ENCODE measurements at places on chromosomes 13 and 19.
A peak's percentile ranks its signal among the peaks of the same experiment; 100 is the strongest.

- DNase-seq = peak; percentile 77
Observed at GRCh38 chr19:15280915-15281683, 48.9 kb upstream of the EPHX3 start.

DNA sequence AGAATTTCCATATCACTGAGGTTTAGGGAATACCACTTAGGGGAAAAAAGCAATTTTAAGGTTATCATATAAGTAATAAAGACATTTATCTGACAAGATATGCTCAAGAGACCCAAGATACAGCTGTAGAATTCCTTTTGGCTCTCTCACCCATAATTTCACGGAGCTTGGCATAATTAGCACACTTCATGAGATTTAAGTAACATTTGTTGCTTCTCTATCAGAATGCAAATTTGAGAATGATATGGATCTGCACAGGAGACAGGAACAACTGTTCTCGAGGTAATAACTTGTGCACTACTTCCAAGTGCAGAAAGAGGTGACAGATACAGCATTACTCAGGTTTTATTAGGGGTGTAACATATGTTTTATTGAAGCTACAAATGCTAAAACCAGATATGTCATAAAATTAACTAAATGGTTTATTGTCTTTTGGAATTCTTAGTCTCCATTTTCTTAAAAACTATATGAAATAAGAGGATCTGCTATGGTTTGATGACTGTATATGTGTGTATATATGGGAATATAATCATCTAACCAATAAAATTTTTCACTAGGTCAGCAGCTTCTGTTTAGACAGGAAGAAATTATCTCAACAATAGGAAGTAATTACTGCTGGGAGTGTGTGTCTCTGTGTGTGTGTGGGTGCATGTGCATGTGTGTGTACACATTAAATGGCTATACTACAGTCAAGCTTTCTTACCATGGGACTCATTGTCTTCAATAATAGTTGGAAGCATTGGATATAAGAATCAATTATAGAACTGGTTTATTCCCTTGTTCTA, 401.3 kb downstream of the PCDH17 start:
- DNase-seq = no peak

DNA sequence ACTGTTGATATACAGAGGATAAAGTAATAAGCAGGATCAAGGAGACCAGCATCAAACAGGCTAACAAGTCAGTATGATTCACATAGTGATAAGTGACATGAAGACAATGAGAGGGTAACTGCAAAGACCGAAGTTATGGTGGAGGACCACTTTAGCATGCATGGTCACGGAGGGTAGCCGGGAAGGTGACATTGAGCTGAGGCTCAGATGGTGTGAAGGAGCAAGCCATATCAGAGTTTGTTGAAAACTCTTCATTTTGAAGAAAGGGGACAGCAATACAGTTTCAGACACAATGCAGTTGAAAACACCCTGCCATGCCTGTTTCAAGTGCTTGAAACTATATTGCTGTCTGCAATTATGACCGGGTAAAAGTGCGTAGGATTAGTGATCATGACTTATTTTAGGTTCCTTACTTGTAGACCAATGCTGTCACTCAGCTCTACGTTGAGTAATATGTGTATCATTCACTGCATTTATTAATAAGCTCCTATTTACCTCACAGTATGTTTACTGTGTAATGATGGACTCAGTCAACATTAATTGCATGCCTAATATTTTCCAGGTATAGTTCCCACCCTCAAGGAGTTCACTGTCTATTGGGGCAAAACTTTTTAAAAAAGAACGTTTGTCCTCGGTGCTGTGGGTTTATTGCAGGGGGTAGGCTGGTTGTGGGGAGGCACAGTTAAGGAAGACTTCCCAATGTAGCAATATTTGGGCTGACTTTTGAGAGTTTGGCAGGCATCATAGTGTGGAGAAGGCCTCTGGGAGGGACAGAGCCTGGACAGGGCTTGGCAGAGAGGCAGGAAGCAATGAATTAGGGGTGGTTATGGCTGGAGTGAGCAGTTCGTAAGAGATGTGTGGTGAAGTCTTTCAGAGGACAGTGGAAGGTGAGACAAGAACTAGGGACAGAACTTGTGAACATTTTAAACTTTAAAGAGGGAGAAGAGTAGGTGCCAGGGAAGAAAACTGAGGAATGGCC, 3.2 kb downstream of the UBAC2 start:
- DNase-seq = no peak

- peak; percentile 79 for DNase-seq
Observed at GRCh38 chr19:18846862-18847548, 15.2 kb downstream of the UPF1 start.

- no peak for DNase-seq
Observed at GRCh38 chr13:82791035-82791434, 1091.2 kb downstream of the SLITRK1 start.

GRCh38 chr13:31686670-31687425, 52.5 kb upstream of the RXFP2 start:
- DNase-seq = no peak

- DNase-seq = no peak
Observed at GRCh38 chr13:37390735-37391134, 207.8 kb downstream of the POSTN start.

- no peak for DNase-seq
Observed at GRCh38 chr13:36480726-36481427, 48.6 kb downstream of the CCNA1 start.

DNA sequence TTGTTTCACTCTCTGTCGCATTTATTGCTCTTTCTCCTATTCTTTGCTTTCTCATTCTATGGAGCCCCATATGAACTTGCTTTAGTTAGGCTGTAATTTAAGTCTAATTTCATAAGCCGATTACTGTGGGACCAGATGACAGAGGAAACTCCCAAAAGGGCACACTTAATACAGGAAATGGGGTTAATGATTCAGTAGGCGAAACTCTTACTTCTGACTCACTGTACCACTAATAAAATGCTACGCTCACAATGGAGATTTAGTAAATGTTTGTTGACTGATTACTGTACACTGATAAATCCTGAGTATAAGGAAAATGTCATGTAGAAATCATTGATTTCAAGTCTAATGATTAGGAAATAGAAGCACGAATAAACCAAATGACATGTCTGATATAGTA, 276.4 kb downstream of the KLF5 start:
- DNase-seq = peak; percentile 4

- no peak for DNase-seq
Observed at GRCh38 chr13:30787738-30788525, 52.6 kb downstream of the ALOX5AP start.

GRCh38 chr13:69324090-69324886, 783.3 kb upstream of the ATXN8OS start:
- peak; percentile 60 for DNase-seq

DNA sequence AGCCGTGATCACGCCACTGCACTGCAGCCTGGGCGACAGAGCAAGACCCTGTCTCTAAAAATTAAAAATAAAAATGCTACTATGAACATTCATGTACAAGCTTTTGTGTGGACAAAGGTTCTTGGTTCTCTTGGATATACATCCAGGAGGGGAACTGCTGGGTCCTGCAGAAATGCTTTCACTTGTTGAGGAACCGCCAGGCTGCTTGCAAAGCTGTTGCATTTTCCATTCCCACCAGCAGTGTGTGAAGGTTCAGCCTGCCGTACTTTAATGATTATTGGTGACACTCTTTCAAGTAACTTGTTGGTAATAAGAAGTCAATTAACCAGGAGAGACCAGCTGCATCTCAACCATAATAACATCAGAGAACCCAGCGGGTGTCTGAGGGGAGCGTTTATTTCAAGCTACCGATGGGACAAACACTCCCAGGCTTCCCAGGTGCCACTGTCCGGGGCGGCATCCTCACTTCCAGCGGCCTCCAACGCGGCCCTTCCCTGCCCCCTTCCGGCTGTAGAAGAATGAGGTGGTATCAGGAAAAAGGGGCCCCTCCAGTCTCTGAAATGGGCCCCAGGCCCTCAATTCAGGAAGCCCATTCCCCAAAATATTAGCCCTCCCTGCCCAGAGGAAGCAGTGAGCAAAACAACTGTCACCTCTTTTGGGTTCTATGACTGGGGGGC, 15.2 kb upstream of the PPP1R12C start:
- DNase-seq = peak; percentile 60

- DNase-seq = peak; percentile 52
Observed at GRCh38 chr13:36965767-36966166, 33.4 kb downstream of the ALG5 start.

DNA sequence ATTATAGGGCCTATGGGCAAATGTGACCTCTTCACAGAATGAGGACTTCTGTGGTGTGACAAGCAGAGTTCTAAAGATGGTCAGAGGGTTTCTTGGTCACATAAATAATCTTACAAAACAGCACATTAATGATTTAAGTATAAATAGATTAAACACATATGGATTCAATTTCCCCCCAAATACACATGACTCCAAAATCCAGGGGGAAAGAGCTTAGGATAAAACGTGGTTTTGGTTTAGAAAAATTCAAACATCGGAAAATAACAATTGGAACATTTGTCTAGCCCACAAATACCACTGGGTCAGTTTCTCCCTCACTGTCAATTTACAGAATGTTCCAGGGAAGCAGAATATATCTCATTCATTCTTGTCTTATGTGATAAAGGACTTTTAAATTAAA, 283.1 kb downstream of the COG6 start:
- no peak for DNase-seq

- DNase-seq = no peak
Observed at GRCh38 chr19:38352611-38353010, 17.0 kb downstream of the CATSPERG start.

DNA sequence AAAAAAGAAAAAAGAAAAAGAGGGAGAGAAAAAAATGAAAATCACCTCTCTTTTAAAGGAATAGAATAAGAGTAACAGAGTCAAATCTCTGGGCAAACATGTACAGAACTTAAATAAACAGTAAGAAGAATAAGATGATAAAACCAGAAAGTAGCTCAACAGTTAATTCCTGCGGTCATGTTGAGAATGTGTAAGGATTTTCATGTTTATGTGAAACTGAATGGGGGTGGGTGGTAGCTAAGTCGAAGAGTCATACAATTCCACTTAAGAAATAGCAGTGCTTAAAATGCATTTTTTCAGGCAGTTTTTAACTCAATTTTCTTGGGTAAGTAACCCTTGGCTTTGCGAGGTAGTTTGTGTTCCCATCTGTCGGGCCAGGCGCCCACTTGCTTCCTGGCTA, 60.9 kb downstream of the PEX11G start:
- no peak for DNase-seq

- no peak for DNase-seq
Observed at GRCh38 chr19:33621065-33621785, 528 bp upstream of the CHST8 start.

GRCh38 chr19:35460608-35461007, 12.6 kb downstream of the FFAR2 start:
- DNase-seq = no peak

GRCh38 chr13:43544631-43545030, 242.1 kb downstream of the ENOX1 start:
- no peak for DNase-seq

DNA sequence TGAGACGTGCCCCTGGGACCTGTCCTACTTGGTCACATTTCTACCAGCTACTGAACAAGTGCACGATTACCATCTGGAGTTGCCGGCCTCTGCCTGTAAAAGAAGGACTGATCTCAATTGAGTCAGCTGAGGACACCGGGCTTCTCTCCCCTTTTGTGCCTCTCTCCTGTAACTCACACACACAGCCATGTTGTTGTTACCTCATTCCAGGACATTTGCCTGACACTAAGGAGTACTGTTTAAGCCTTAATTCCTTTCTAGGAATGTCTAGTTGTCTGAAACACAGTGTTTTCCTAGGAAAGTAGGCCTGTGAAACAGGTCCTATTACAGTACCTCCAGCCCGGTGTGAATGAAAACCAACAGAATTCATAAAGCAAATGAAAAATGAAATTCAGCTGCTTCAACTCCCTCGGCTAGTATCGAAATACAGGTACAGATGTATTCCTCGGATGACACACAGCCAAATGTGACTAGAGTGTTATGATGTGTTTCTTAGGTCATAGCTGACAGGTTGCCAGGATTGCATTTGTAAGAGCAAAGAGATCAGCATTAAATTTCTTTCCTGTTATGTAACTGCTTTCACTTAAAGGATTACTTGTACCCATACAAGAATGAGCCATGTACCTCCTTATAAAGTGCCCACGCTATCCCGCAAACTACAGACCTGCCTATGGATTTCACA, 152.0 kb upstream of the IRS2 start:
- DNase-seq = no peak

GRCh38 chr19:49599378-49600295, 8.7 kb downstream of the PRR12 start:
- no peak for DNase-seq

DNA sequence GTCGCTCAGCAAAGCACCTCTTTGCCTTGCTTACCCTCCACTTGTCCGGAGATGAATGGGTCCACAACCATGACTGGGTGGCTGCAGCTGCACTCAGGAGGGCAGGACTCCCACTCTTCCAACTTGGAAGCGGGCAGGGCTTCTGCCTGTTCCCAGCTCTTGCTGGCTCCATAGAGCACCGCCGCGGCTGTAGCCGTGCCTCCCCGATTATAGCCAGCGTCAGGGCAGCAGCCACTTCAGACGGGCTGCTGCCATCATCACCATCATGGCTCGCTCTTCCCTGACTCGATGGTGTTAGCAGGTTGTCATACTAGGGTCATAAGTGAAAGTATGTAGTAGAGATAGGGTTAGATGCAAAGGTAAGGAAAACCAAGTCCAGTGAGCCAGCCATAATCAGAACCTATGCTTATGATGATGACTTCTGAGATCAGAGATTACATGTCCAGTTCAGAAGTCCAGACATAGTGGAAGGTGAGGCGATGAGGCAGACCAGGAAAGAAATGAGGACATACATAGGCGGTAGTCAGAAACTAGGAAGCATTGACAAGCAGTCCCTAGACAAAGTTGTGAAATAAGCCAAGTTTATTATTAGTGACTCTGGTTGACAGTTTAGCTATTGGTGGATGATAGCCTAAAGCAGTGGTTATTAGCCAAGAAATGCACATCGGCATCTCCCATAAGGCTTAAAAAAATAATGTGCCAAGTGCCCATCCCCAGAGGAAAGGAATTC, 4.4 kb upstream of the INTS6 start:
- no peak for DNase-seq

DNA sequence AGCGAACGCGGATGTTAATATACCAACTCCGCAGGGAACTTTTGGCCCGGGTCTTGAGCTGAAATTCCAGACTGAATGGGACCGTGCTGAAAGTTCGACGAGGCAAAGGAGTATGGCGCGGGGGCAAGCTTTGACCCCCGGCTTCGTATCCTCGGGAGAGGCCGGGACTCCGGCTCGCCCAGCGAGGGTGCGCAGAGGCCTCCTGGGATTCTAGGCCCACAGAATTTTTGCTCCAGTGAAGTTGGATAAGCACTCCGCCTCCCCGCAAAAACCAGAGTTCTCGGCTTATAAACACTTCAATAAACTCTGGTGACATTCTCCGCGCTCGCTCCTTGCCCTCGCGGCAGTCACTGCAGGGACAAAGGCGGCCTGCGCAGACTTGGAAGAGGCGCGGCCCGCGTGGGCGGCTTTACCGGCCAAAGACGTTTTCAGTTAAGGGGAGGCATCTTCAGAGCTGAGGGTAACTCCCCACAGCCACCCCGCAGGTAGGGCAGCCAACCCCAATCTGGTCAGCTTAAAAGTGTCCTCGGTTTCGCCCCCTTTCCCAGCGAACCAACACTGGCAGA, 112.6 kb downstream of the KCNRG start:
- peak; percentile 38 for DNase-seq
